ENCODE measurements at places on chromosomes 7 and 10.

DNA sequence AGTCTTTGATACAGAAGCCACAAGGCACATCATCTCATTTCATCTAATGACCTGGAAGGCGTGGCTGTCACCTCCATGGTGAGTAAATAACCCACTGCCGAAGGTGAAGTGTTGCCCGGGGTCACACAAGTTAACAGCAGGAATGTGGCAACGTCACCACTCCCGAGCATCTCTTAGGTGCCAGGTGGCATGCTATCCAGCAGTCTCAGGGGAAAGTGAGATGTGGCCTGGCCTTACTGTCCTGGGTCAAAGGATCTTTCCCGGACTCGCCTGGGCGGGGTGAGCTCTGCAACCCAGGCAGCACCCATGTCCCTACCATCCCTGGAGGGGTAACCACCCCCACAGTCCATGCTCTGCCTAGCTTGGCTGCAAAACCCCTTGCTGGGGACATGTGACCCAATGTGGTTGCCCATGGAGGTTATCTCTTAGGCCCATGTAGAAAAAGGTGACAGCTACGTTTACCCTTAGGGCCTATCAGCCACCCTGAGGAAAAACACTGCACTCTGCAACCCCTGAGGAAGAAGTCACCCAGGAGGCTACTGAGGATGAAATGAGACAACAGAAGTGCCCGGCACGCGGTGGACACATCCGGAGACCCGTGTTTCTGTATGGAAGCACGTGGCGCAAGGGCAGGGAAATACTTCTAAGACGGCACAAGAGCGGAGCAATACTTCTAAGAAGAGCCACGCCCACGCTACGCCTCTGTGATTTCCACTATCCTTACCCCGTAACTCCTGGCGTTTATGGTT is 52.0 kb downstream of the BAIAP2L1 start:
- DNase-seq = no peak

GRCh38 chr7:123191132-123191531 is 8.6 kb downstream of the SLC13A1 start:
- DNase-seq = no peak

DNA sequence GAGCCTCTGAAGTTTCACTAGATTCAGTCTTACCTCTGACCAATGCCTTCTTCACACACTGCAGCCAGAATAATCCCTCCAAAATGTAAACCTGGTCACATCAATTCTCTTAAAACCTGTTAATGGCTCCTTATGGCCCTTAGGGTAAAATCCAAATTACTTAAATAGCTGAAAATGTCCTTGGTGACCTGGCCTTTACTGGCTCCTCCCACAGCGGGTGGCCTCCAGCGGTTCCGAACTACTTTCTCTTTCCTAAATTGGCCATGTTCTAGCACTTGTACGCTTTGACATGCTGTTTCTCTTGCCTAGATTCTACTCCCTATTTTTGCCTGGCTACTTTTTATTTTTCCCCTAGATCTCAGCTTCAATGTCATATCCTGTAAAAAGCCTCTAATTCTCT is 36.1 kb downstream of the AGK start:
- DNase-seq = no peak

DNA sequence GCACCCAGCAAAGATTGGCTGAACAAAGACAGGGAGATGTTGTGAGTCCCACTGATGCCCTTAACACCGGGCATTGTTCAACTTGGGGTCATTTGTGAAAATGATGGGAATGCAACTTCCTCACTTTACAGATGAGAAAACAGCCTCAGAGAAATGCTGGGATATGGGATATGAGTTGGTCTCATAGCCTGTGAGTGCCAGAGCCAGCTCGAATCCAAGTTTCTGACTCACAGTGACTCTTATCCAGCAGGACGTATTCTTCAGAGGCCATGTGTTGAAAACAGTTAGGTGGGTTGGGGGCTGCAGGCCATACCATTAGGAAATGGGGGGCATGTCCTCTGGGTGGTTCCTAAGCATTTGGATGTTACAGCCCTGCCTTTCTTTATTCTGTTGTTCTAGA is 45.2 kb downstream of the KIAA1217 start:
- DNase-seq = no peak

GRCh38 chr7:134703782-134704181 is 57.1 kb downstream of the BPGM start:
- no peak for DNase-seq

Data from AG04449 (cell line).